ENCODE measurements at places on chromosomes 7 and 10. TPM values are rescaled to one million over a fixed set of nuclear protein-coding genes. Genes with fewer than 3 reads are reported as not detected.
A peak's percentile ranks its signal among the peaks of the same experiment; 100 is the strongest.

- H3K27me3 ChIP-seq = no peaks in the 10 kb centered on the region
- H3K27ac ChIP-seq = no peak overlapping the region
- no peak for DNase-seq
- no peaks in the 10 kb centered on the region for H3K36me3 ChIP-seq
Observed at GRCh38 chr10:5776136-5776880, 36.9 kb downstream of the GDI2 start.

- no peaks in the 10 kb centered on the region for H3K27me3 ChIP-seq
- DNase-seq = peak; percentile 30
- no peaks in the 10 kb centered on the region for H3K4me1 ChIP-seq
- H3K27ac ChIP-seq = no peak overlapping the region
- H3K36me3 ChIP-seq = no peaks in the 10 kb centered on the region
- no peak overlapping the region for H3K4me3 ChIP-seq
Observed at GRCh38 chr7:23654508-23654907, 25.5 kb upstream of the FAM221A start.

The IFIT1B gene
- total RNA-seq = not detected

- H3K36me3 ChIP-seq = no peaks in the 10 kb centered on the region
- no peak for DNase-seq
- no peaks in the 10 kb centered on the region for H3K27me3 ChIP-seq
- H3K27ac ChIP-seq = no peak overlapping the region
Observed at GRCh38 chr7:72268090-72268489, 144.0 kb downstream of the CALN1 start.

GRCh38 chr10:13891128-13892000 lies 304.6 kb downstream of the PRPF18 start:
- 0 out of 2 replicates have a peak, but pooled peaks cover 4% of the 10 kb centered on the region for H3K4me1 ChIP-seq
- H3K36me3 ChIP-seq = no peaks in the 10 kb centered on the region
- no peak overlapping the region for H3K4me3 ChIP-seq
- no peaks in the 10 kb centered on the region for H3K27me3 ChIP-seq
- H3K27ac ChIP-seq = no peak overlapping the region

The ZFAND2A gene
- 33.6 TPM for total RNA-seq

DNA sequence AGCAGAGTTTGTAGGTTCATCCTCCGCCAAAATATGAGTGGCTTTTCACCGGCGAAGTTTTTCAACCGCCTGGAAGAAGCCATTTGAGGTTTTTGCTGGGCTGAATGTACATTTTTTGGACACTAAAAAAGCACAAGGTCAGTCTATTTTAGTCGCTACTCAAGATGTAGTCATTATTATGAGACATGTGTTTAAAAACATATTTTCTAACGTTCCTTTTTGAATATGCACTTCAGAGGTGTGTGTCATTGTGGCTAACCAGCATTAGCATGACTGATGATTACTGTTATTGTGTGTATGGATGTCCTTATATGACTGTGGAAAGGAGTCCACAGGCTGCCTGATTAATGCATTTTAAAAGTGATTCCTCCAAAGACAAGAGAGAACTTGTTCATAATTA lies 605.4 kb downstream of the INHBA start:
- H3K4me3 ChIP-seq = no peak overlapping the region
- DNase-seq = no peak
- no peaks in the 10 kb centered on the region for H3K36me3 ChIP-seq
- H3K27me3 ChIP-seq = no peaks in the 10 kb centered on the region
- H3K4me1 ChIP-seq = 0 out of 2 replicates have a peak, but pooled peaks cover under 1% of the 10 kb centered on the region

GRCh38 chr10:119634219-119634544 lies 17.0 kb upstream of the BAG3 start:
- H3K4me3 ChIP-seq = no peak overlapping the region
- peak; percentile 47 for DNase-seq
- no peaks in the 10 kb centered on the region for H3K27me3 ChIP-seq
- no peaks in the 10 kb centered on the region for H3K36me3 ChIP-seq
- H3K27ac ChIP-seq = peak overlapping the region; percentile 53
- peaks cover 6% of the 10 kb centered on the region for H3K4me1 ChIP-seq

GRCh38 chr7:7417851-7418250 lies 117.8 kb downstream of the COL28A1 start:
- no peak overlapping the region for H3K4me3 ChIP-seq
- no peak overlapping the region for H3K27ac ChIP-seq
- no peaks in the 10 kb centered on the region for H3K36me3 ChIP-seq
- peaks cover 20% of the 10 kb centered on the region for H3K4me1 ChIP-seq
- H3K27me3 ChIP-seq = no peaks in the 10 kb centered on the region
- DNase-seq = no peak

- no peaks in the 10 kb centered on the region for H3K27me3 ChIP-seq
- H3K36me3 ChIP-seq = no peaks in the 10 kb centered on the region
- H3K4me1 ChIP-seq = peaks cover 38% of the 10 kb centered on the region
- peak overlapping the region; percentile 45 for H3K27ac ChIP-seq
- DNase-seq = no peak
- H3K4me3 ChIP-seq = 0 out of 2 replicates have a peak overlapping the region, but pooled peaks have one; percentile 4
Observed at GRCh38 chr7:150406567-150407421, 27.7 kb downstream of the ZNF775 start.

DNA sequence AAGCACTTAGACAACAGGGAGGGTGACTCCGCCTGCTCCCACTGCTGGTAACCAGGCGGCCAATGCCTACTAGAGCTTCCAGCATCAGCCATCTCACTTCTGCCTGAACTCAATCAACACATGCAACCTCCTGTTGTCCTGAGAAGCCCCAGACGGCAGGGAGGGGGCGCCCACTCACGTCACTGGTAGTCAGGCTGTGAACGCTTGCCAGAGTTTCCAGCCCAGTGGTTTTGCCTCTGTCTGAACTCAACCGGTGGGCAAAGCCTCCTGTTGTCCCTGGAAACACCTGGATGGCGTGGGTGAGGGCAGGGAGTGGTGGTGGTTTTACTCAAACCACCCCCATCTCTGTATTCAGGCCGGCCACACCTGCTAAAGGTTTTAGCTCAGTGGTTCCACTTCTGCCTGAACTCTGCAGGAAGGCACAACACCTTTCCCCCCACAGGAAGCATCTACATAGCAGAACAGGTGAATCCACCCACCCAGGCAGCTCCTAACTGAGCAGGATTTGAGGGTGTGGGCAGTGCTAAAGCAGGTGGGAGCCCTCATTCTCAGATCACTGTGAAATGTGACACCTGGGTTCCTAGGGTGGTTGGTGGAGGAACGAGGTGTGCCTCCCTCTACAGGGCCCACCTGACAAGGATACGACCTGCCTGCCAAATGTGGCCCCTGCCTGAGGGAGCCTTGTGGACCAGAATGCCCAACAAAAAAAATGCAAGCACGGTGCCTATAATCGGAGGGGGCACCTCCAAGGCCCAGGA lies 563.0 kb upstream of the SEMA3D start:
- H3K4me1 ChIP-seq = no peaks in the 10 kb centered on the region
- DNase-seq = no peak
- no peaks in the 10 kb centered on the region for H3K27me3 ChIP-seq
- H3K27ac ChIP-seq = no peak overlapping the region
- H3K4me3 ChIP-seq = no peak overlapping the region

The NACAD gene
- 1.0 TPM for total RNA-seq

GRCh38 chr7:28096713-28097112 lies 83.9 kb downstream of the JAZF1 start:
- H3K4me3 ChIP-seq = no peak overlapping the region
- no peaks in the 10 kb centered on the region for H3K4me1 ChIP-seq
- DNase-seq = peak; percentile 66
- no peaks in the 10 kb centered on the region for H3K27me3 ChIP-seq

The NPSR1 gene
- not detected for total RNA-seq

The NEUROD6 gene
- not detected for total RNA-seq

The TFR2 gene
- 9.7 TPM for total RNA-seq

DNA sequence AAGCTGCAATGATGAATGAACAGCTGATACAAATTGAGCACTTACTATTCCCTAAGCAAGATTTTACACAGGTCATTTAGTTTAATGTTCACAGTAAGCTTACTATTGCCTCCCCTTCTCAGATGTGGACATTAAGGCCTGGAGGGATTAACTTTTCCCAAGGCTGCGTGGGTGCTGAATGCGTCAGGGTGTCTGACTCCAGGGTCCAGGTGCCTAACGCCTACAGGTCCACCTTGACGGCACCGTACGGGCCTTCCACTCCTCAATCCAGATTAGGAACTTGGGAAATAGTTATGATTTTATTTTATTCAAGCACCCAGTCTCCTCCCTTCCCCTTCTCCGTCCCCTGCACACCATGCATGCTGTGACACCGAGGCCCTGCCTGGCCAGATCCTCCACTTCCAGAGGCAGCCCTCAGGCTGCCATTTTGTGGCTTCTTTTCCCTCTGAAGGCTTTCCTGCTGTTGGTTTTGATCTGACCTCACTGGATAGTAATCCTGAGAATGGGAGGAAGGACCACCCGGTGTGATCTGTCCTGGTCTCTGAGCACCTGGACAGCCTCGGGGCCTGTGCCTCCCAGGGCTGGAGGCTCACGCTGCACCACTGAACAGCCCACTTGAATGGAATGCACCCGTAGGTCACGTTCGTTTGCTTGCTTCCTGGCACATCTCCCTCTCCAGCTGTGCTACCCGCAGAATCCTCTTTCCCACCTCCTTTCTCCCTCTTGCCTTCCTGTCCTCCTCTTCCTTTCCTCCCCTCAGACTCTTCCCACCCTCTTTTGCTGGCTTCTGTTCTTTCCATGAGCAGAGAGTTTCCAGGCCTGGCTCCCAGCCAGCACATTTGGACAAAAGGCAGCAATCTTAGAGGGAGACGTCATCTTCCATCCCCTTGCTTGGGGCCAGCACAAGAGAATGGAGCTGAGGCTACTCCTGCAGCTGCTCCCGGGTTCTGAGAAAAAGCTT lies 14.4 kb downstream of the DENND2A start:
- H3K27ac ChIP-seq = peak overlapping the region; percentile 71
- H3K27me3 ChIP-seq = no peaks in the 10 kb centered on the region
- H3K4me3 ChIP-seq = no peak overlapping the region
- peaks cover 6% of the 10 kb centered on the region for H3K4me1 ChIP-seq
- no peaks in the 10 kb centered on the region for H3K36me3 ChIP-seq

GRCh38 chr7:98668255-98668654 lies 51.2 kb downstream of the NPTX2 start:
- H3K27ac ChIP-seq = no peak overlapping the region
- H3K36me3 ChIP-seq = no peaks in the 10 kb centered on the region
- H3K27me3 ChIP-seq = no peaks in the 10 kb centered on the region
- no peaks in the 10 kb centered on the region for H3K4me1 ChIP-seq

DNA sequence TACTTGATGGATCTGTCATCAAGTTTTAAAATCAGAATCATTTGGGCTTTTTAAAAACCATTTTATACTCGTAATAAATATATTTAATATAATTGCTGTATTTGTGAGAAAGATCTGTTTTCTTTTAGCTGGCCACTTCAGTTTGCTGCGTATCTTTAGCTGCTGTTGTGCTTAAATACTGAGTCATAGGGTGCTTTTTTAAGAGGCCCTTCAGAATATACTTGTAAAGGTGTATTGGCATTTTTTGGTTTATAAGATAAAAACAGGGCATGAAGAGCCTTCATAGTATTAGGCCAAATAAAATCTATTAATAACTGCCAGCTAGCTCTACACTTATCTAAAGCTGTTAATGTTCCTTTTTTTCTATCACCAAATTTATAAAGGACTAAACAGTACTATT lies 43.8 kb downstream of the STK17A start:
- H3K4me1 ChIP-seq = no peaks in the 10 kb centered on the region
- no peak overlapping the region for H3K4me3 ChIP-seq
- 0 out of 2 replicates have a peak, but pooled peaks cover 1% of the 10 kb centered on the region for H3K36me3 ChIP-seq
- H3K27ac ChIP-seq = no peak overlapping the region

- no peaks in the 10 kb centered on the region for H3K36me3 ChIP-seq
- H3K27ac ChIP-seq = no peak overlapping the region
- H3K4me1 ChIP-seq = peaks cover 31% of the 10 kb centered on the region
- H3K4me3 ChIP-seq = no peak overlapping the region
Observed at GRCh38 chr7:137891016-137891655, 44.4 kb upstream of the DGKI start.

The SSC4D gene
- total RNA-seq = 1.6 TPM

DNA sequence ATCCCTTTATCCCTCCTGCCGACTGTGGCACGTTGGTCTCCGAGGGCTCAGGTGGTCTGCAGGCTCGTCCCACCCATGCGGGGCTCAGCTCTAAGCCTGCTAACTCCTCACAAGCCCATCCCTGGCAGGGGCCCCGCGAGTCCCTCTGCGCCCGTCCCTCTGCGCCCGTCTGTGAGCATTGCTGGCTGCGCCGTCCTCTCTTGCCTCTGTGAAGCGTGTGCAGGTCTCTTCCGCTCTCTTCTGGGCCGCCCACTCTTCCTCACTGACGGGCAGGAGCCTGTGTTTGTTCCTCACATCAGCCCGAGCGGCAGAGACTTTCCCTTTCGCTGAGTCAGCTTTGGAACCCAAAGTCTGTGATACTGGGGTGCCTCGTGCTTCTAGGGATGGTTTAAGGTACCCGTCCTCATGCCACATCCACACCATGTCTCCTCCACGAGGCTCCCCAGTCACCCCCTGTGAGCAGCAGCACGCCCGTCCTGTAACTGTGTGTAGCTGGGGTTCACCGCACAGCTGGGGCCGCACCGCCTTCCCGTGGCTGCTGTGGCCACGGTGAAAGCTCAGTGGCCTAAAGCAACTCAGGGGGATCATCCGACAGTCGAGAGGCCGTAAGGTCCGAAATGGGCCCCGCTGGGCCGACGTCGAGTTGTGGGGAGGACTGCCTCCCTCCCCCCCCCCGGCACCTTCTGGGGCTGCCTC lies 35.5 kb downstream of the ADGRA1 start:
- H3K4me3 ChIP-seq = no peak overlapping the region
- no peaks in the 10 kb centered on the region for H3K36me3 ChIP-seq
- no peak for DNase-seq
- H3K27ac ChIP-seq = no peak overlapping the region

The VWC2 gene
- total RNA-seq = not detected

- no peak overlapping the region for H3K4me3 ChIP-seq
- H3K36me3 ChIP-seq = no peaks in the 10 kb centered on the region
- H3K27me3 ChIP-seq = no peaks in the 10 kb centered on the region
- peaks cover 16% of the 10 kb centered on the region for H3K4me1 ChIP-seq
- H3K27ac ChIP-seq = no peak overlapping the region
- no peak for DNase-seq
Observed at GRCh38 chr10:119335671-119336353, 128.4 kb downstream of the GRK5 start.

Measured in Caco-2 (cell line).